HT-29 (cell line): ENCODE measurements at places on chromosomes 5 and 9. TPM values are rescaled to one million over a fixed set of nuclear protein-coding genes. Genes with fewer than 3 reads are reported as not detected.
A peak's percentile ranks its signal among the peaks of the same experiment; 100 is the strongest.

Gene NMUR2
- 20.6 and 26.2 TPM in 2 replicates for total RNA-seq

DNA sequence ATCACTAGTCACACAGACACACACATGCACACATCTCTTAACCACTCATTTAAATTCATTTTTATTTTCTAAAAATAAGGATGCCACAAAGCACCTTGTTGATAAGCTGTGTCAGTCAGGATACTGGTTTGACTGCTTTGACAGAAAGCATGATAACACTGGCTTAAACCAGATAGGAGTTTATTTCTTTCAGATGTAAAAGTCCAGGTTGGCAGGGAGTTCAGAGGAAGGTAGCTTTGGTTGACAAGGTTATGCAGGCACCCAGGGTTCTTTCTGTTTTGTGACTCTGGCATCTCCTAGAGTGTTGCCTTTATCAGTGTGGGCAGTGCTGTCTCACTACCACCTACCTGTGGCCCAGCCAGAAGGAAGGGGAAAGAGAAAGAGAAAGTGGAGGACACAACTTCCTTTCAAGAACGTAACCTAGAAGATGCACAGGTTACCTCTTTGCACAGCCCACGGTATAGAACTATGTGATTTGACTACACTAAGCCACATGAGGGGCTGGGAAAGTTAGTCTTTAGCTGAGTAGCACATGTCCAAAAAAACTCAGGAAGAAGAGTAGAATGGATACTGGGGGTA lies 334.7 kb downstream of the OSTF1 start:
- DNase-seq, result no peak

Gene QRFP
- total RNA-seq, result not detected in 2 replicates

- DNase-seq, result peak; percentile 11
These were observed 84.9 kb downstream of the TRPM3 start for GRCh38 chr9:71036501-71036900.

DNA sequence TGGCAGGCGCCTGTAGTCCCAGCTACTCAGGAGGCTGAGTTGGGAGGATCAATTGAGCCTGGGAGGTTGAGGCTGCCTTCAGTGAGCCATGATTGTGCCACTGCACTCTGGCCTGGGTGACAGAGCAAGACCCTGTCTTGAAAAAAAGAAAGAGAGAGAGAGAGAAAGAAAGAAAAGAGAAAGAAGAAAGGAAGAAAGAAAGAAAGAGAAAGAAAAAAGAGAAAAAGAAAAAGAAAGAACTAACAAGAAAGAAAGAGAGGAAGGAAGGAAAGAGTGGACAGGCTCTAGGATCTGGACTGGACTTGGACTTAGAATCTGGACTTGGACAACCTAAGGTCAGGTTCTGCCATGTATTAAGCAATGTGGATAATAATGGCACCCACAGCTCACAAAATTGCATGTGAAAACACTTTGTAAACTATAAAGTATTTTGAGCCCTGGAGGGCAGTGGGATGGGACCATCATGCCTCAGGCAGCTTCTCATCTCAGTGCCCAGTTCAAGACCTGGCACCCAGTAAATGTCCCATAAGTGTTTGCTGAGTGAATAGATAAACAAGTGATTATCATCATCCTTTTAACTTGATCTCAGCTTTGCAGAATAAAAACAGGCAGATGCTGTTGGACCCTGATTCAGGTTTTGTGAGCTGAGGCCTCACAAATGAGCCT lies 12.8 kb upstream of the PHF19 start:
- DNase-seq, result no peak

- no peak for DNase-seq
These were observed 103.9 kb downstream of the LHFPL2 start for GRCh38 chr5:78544561-78545201.

DNA sequence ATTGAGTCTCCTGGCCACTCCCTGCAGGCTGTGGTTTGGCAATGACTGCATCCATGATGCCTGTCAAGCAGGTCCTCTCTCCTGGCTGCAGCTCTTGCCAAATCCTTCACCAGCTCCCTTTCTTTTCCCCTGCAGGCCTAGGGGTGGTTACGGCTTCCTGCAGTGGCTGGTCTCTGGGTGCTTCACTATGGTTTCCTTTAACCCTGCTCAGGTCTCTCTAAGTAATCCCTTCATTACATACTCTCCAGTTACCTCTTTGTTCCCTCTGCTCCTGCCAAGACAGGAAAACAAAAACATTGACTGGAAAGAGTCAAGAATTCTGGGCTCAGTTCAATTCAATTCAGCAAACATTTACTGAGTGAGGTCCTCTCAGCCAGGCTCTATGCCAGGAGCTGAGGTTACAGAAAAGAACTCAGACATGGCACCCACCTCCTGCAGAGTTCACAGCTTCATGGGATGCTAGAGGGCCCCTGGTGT lies 19.8 kb upstream of the PTPN3 start:
- DNase-seq, result no peak

- DNase-seq, result no peak
These were observed 4.5 kb downstream of the DBN1 start for GRCh38 chr5:177468685-177469628.

GRCh38 chr5:173627860-173628392 lies 11.5 kb upstream of the BOD1 start:
- DNase-seq, result no peak

Gene PCDHGA3
- total RNA-seq, result 0.10 TPM in 1 of 2 replicates, not detected in the other
